Left hindlimb (tissue), 1 donor: ENCODE measurements at places on chromosomes 6 and 20.

GRCh38 chr6:63910863-63911551 is 275.4 kb downstream of the PHF3 start:
- no peak for DNase-seq

- DNase-seq: no peak
These were observed 7.4 kb downstream of the TINAG start for GRCh38 chr6:54315656-54316055.

DNA sequence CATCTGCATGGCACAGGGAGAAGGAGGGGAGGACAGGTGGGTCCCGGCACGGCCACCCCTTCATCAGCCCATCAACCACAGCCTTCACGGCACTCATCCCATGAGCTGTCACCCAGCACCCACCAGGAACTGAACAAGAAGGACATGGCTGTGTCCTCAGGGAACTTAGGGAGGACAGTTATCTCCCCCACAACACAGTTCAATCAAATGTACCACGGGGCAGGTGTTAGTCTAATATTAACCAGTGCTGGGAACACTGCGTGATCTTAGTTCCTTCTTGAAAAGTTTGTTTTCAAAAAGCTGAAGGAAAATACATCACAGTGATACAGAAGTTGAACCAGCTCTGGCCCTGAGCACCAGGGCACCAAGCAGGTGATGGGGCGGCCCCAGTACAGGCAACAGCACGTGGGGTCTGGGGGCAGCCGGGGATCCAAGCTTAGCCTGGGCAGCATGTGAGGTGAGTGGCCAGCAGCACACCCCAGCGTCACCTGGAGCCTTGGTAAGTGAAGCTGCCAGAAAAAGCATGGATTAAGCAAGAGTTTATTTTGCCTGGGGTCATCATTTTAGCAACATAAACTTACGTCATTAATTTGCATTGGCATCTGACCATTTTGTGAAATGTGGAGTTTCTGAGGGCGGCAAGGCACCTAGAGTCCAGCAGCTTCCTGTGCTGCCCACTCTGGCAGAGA is 35.5 kb upstream of the AFDN start:
- DNase-seq: no peak

DNA sequence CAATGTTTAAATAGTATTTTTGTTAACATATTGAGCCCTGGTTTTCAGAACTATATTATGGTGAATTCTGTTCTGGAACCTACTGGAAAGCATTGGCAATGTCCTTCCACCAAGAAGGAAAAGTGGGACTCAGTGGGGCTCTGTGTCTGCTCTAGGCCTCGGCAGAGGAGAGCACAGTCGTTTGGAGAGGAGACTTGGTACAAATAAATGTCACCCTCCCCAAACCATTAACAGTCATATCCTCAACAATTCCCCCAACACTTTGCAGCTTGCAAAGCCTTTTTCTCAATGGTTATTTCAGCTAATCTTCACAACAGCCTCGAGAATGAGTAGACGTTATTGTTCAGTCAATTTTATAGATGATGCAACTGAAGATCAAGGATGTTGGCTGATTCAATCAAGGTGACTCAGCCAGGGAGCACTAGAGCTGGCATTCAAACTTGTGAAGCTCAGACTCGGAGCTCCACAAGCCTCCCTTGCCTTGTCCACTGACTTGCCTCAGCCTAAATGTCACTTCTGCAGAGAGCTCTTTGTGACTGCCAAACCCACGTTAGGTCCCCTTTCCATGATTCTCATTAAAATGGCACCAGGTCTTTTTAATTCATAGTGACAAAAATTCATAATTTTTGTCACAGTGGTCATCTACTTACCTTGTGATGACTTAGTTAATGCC is 60.6 kb downstream of the TOX2 start:
- no peak for DNase-seq
